ENCODE measurements at places on chromosomes 13 and 19. TPM values are rescaled to one million over a fixed set of nuclear protein-coding genes. Genes with fewer than 3 reads are reported as not detected.

GRCh38 chr13:114056205-114057013, 76.0 kb downstream of the RASA3 start:
- no peak overlapping the region for H3K27ac ChIP-seq
- DNase-seq: no peak
- peaks cover 90% of the 10 kb centered on the region for H3K36me3 ChIP-seq
- H3K27me3 ChIP-seq: no peaks in the 10 kb centered on the region

DNA sequence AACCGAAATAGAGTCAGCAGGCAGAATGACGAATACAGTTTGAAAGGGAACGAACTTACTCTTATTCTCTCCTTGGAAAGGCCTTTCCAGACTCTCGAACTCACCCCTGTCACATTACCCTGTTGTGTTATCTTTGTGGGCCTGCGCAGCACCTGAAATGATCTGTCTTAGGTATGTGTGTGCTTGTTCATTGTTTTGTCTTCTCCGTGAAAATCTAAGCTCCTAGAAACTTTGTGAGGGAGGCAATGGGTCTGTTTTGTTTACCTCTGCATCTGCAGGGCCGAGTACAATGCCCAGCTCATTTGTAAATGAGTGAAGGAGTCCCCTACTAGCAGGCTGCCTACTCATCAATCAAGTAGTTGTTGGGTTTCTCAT, 19.6 kb downstream of the HMGB1 start:
- no peak overlapping the region for H3K27ac ChIP-seq
- peaks cover 7% of the 10 kb centered on the region for H3K4me1 ChIP-seq
- no peaks in the 10 kb centered on the region for H3K27me3 ChIP-seq

- no peak overlapping the region for H3K4me3 ChIP-seq
- H3K27ac ChIP-seq: no peak overlapping the region
- H3K4me1 ChIP-seq: no peaks in the 10 kb centered on the region
- no peaks in the 10 kb centered on the region for H3K36me3 ChIP-seq
- H3K27me3 ChIP-seq: no peaks in the 10 kb centered on the region
Observed at GRCh38 chr13:44158881-44159632, 214.6 kb upstream of the SERP2 start.

DNA sequence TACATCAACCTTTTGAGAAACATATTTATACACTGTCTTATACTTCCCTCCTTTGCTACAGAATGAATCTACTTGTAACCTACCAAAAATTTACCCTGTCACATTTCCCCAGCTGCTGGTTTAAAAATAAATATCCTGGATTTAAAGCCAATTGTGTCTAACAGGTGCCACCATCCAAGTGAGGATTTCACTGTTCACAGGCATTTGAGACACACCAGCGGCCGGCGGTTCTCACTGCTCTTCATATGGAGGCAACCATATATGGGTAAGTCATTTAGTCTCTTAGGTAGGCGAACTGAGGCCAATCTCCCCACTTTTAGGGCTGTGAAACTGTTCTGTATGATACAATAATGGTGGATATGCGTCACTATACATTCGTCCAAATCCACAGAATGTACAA, 26.2 kb downstream of the SLC25A30 start:
- H3K27ac ChIP-seq: no peak overlapping the region
- peaks cover 14% of the 10 kb centered on the region for H3K36me3 ChIP-seq
- H3K27me3 ChIP-seq: no peaks in the 10 kb centered on the region
- no peak overlapping the region for H3K4me3 ChIP-seq
- no peak for DNase-seq

DNA sequence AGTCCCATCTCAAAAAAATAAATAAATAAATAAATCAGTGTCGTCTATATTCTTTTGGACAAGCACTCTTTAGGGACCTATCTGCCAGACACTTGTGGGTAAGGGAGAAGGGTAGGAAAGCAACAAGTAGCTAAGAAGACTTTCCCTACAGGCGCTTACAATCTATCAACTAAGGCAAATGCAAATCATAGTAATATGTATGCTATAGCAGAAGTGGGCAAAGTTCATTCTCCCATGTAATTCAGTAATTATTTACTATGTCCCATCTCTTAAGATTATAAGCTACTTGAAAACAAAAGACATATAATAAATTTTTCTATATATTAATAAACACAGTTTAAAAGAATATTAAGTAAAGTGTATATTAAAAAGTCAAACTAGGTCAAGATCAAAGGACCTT, 16.5 kb downstream of the ELF1 start:
- peaks cover 3% of the 10 kb centered on the region for H3K36me3 ChIP-seq
- H3K4me1 ChIP-seq: peaks cover 29% of the 10 kb centered on the region
- H3K27me3 ChIP-seq: no peaks in the 10 kb centered on the region
- peak overlapping the region; percentile 44 for H3K27ac ChIP-seq
- no peak overlapping the region for H3K4me3 ChIP-seq

DNA sequence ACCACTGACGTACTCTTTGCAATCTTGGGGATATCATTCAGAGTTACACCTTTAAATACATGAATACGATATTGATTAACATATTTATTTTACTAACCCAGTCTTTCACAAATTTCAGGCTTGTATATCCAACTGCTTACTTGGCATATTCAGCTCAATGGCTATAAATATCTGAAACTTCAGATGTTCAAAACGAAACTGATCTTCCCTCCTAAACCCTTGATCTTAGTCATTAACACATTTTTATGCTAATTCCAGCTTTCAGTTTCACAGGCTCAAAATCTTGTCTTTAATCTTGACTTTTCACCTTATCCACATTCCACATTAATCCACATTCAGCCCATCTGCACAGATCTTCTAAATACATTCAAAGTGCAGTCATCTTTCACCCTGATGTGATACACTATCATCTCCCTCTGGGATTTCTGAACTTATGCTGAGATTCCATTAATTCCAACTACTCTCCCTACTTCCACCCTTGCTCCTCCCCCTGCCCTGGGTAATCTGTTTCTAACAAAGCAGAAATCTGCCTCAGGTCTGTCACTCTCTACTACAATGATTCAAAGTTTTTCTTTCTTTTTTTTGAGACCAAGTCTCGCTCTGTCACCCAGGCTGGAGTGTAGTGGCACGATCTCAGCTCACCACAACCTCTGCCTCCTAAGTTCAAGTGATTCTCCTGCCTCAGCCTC, 387.2 kb downstream of the GPC5 start:
- H3K27ac ChIP-seq: no peak overlapping the region
- no peaks in the 10 kb centered on the region for H3K4me1 ChIP-seq
- DNase-seq: no peak
- no peak overlapping the region for H3K4me3 ChIP-seq
- no peaks in the 10 kb centered on the region for H3K27me3 ChIP-seq

SIGLEC10 gene
- 0.67 TPM for total RNA-seq

MRPS31 gene
- 30.6 TPM for total RNA-seq

DNA sequence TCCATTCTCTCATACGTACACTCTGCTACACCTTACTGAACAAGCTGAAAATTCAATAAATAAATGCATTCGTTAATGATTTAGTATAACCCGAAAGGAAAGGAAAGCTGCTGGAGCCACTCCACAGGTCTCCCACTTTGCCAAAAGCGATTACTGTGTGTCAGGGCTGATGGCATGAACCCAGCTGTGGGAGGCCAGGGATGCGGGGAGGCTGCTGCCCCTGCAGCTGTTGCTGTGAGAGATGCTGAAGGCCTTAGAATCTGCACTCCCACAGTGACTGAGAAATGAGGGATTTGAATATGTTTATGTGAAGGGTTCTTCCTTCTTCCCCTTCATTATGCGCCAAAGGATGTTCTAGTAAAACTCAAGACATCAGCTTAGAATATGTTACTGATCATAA, 58.7 kb upstream of the NBEA start:
- H3K4me3 ChIP-seq: no peak overlapping the region
- H3K27me3 ChIP-seq: no peaks in the 10 kb centered on the region
- DNase-seq: no peak
- H3K27ac ChIP-seq: no peak overlapping the region
- no peaks in the 10 kb centered on the region for H3K36me3 ChIP-seq
- H3K4me1 ChIP-seq: no peaks in the 10 kb centered on the region

ZNF829 gene
- total RNA-seq: 7.2 TPM

RGCC gene
- total RNA-seq: 151 TPM

- H3K36me3 ChIP-seq: no peaks in the 10 kb centered on the region
- H3K4me3 ChIP-seq: no peak overlapping the region
- DNase-seq: no peak
- H3K27ac ChIP-seq: no peak overlapping the region
- H3K4me1 ChIP-seq: no peaks in the 10 kb centered on the region
Observed at GRCh38 chr13:107139006-107139405, 571.1 kb upstream of the ARGLU1 start.

- peak; percentile 55 for DNase-seq
- peak within 1 kb of the TSS; percentile 53 for H3K27ac ChIP-seq
- H3K36me3 ChIP-seq: no peaks in the 10 kb centered on the region
- H3K27me3 ChIP-seq: no peaks in the 10 kb centered on the region
- peaks cover 60% of the 10 kb centered on the region for H3K4me1 ChIP-seq
Observed at GRCh38 chr19:38319421-38320258, at the start of gene KCNK6. Gene KCNK6, plus strand, starts transcription at chr19:38319845. Its CDS starts 106 bp downstream, at chr19:38319951.

DYRK1B gene
- total RNA-seq: 30.3 TPM

DNA sequence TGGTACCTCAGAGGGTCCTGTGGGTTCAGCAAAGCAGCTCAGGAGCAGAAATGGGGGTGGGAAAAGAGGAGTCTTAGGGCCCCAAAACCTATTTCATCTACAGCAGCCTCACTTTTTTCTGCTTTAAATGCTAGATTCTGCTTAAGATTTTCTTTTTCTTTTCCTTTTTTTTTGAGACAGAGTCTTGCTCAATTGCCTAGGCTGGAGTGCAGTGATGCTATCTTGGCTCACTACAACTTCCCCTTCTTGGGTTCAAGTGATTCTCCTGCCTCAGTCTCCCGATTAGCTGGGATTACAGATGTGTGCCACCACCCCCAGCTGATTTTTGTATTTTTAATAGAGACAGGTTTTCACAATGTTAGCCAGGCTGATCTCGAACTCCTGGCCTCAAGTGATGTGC, 30.7 kb upstream of the WDFY2 start:
- no peaks in the 10 kb centered on the region for H3K36me3 ChIP-seq
- no peaks in the 10 kb centered on the region for H3K27me3 ChIP-seq
- no peak overlapping the region for H3K27ac ChIP-seq

DNA sequence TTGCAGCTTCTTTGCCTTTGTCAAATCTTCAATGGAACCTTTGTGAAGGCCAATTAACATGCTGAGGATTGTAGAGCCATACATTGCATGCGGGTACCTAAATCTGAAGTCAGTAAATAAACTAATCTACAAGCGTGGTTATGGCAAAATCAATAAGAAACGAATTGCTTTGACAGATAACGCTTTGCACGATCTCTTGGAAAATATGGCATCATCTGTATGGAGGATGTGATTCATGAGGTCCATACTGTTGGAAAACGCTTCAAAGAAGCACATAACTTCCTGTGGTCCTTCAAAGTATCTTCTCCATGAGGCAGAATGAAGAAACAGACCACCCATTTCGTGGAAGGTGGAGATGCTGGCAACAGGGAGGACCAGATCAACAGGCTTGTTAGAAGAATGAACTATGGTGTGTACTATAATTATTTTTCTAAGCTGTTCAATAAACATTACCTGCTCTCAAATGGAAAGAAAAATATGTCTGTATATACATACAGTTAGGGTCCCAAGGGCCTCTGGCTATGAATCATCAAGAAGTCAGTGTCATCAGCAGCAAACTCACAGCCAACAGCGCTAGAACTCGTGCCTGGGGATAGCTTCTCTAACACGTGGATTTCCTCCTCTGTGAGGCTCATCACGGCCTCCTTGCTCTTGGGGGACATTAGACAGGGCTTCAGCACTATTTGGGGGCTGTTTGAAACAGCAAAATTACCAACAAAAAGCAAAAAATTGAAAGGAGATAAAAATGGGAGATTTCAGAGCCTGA, 2.9 kb upstream of the CD70 start:
- peaks cover 3% of the 10 kb centered on the region for H3K4me1 ChIP-seq
- no peak overlapping the region for H3K27ac ChIP-seq
- H3K4me3 ChIP-seq: no peak overlapping the region
- no peaks in the 10 kb centered on the region for H3K36me3 ChIP-seq
- no peak for DNase-seq

DNA sequence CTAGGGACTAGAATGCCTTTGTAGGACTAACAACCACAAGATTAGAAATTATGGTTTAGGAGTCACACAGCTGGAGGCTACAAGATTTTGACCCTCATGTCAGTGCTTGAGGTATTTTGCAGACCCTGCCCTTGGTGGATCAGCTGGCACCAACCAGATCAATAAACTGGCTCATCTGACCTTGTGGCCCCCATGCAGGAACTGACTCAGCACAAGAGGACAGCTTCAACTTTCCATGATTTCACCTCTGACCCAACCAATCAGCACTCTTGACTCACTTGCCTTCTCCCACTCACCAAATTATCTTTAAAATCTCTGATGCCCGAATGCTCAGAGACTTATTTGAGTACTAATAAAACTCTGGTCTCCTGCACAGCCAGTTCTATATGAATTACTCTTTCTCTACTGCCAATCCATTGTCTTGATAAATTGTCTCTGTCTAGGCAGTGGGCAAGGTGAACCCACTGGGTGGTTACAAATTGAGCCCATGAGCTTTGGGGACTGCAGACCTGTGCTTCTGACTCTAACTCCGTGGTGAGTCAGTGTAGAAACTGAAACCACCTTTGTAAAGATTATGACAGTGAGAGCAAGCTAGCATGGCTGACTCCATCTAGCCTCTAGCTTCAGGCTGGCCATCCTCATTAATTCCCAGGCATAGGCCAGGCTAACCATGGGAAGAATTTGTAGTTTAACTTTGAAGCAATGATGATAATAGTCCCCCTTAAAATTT, 33.9 kb upstream of the CEACAM8 start:
- peaks cover 21% of the 10 kb centered on the region for H3K27me3 ChIP-seq
- H3K36me3 ChIP-seq: no peaks in the 10 kb centered on the region
- H3K4me1 ChIP-seq: no peaks in the 10 kb centered on the region
- H3K27ac ChIP-seq: no peak overlapping the region
- no peak for DNase-seq

GRCh38 chr19:4042731-4043082, 24.0 kb downstream of the ZBTB7A start:
- peaks cover 18% of the 10 kb centered on the region for H3K4me1 ChIP-seq
- H3K36me3 ChIP-seq: peaks cover 24% of the 10 kb centered on the region
- DNase-seq: no peak
- H3K27ac ChIP-seq: no peak overlapping the region

GRCh38 chr13:111486801-111487200, 166.4 kb downstream of the TEX29 start:
- no peak overlapping the region for H3K27ac ChIP-seq
- H3K4me3 ChIP-seq: no peak overlapping the region
- no peaks in the 10 kb centered on the region for H3K27me3 ChIP-seq
- DNase-seq: no peak
- H3K4me1 ChIP-seq: no peaks in the 10 kb centered on the region

DNA sequence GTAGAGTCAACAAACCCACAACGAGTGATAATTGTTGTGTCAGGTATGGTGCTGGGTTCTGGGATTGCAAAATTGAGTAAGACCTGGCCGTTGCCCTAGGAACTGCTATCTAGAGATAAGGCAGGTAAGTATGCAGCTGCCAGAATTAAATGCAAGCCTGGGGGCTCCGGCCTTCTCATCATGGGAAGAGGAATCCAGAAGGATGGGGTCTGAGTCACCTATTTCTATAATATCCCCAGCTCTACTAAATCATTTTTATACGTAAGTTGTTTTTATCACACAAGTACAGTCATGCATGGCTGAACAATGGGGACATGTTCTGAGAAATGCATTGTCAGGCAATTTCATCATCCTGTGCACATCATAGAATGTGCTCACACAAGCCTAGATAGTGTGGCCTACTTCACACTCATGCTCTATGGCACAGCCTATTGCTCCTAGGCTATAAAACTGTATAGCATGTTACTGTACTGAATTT, 203.0 kb downstream of the KLF5 start:
- DNase-seq: no peak
- H3K36me3 ChIP-seq: no peaks in the 10 kb centered on the region
- H3K27ac ChIP-seq: no peak overlapping the region
- no peak overlapping the region for H3K4me3 ChIP-seq
- H3K27me3 ChIP-seq: peaks cover 2% of the 10 kb centered on the region

EDDM13 gene
- not detected for total RNA-seq
